ENCODE measurements at places on chromosomes 12 and 14. TPM values are rescaled to one million over a fixed set of nuclear protein-coding genes. Genes with fewer than 3 reads are reported as not detected.

ZDHHC22 gene
- 0.20 TPM for total RNA-seq

TTC6 gene
- 0.36 TPM for total RNA-seq

FAM90A1 gene
- 0.11 TPM for total RNA-seq

SSTR1 gene
- not detected for total RNA-seq

RBM25 gene
- total RNA-seq: 54.6 TPM

LTB4R gene
- total RNA-seq: 4.3 TPM
